ENCODE measurements at places on chromosomes 7 and 10.
A peak's percentile ranks its signal among the peaks of the same experiment; 100 is the strongest.

DNA sequence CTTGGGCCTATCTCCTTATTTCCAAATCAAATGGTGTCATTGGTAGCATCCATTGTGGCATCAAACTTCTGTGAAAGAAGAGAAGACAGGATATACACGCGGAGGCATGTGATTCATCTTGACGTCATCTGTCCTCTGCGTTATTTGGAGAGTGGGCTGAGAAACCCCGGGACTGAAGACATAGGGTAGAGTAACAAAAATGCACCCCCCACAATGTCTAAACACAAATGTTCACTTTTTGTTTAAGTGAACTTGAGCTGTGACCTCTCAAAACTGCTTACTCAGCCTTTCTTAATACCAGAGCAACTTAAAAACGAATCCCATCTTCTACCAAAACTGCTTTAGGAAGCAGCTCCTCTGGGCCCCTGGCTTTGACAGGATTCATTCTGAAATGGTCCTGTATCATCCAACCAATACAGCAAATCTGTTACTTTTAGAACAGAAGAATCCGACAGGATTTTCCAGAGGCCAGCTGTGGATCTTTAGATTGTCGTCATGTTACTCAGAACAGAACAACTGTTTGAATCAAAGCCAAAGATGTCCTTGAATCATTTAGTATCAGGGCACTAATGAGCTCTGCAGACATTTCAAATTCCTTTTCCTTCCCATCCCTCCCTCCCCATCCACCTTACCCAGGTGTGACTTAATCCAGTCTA, 438.1 kb downstream of the SUGCT start:
- DNase-seq: peak; percentile 74

GRCh38 chr10:124132876-124133275, 39.5 kb upstream of the CHST15 start:
- DNase-seq: no peak

GRCh38 chr7:68587599-68587998, 1010.7 kb upstream of the AUTS2 start:
- DNase-seq: no peak

DNA sequence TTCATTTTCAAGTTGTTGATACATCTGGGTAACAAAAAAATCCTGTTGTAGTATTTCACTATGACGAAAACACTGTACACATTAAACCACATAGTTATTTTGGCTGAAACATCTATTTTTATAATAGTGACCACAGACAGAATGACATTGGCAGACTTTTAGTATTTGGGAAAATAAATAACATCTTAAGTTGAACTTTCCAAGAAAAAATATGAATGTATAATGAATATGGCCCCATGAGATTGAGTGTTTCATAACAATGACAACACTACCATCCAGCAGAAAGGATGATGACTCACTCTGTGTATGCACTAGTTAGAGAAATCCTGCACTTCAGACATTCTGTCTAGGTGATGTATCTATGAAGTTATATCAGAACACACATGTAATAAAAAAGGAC, 118.1 kb downstream of the SEMA3D start:
- peak; percentile 83 for DNase-seq

DNA sequence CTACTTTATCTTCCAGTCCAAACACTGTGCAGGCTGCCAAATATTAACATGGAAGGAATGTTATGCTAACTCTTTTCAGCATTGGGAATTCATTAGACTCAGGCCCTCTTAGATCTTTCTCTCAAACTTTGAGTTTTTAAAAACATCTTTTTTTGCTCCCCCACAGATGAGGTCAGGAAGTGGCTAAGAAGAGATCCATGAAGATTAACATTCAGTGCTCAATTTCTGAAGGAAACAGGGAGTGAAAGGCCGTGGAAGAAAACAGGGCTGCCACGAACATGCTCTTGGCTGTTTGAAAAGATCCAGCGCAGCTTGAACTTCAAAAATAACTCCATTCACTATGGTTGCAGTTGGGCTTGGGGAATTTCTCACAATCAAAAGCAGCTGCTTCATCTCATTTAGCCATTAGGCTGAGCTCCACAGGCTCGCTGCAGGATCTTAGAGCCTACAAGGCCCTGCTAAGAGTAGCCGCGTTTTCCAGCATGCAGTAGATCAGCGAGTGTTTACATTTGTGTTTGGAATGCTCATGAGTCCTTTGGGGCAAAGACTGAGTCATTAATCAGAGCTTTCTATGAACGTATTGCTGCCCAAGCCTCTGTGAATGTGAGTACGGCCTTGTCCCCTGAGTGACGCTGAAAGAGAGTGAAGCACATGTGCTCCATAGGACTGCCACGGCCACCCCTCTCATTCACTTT, 41.2 kb upstream of the TNS3 start:
- peak; percentile 94 for DNase-seq

GRCh38 chr10:12394241-12395033, 45.1 kb downstream of the CAMK1D start:
- DNase-seq: peak; percentile 59

- peak; percentile 46 for DNase-seq
Observed at GRCh38 chr7:116561697-116562483, 37.1 kb downstream of the CAV1 start.

DNA sequence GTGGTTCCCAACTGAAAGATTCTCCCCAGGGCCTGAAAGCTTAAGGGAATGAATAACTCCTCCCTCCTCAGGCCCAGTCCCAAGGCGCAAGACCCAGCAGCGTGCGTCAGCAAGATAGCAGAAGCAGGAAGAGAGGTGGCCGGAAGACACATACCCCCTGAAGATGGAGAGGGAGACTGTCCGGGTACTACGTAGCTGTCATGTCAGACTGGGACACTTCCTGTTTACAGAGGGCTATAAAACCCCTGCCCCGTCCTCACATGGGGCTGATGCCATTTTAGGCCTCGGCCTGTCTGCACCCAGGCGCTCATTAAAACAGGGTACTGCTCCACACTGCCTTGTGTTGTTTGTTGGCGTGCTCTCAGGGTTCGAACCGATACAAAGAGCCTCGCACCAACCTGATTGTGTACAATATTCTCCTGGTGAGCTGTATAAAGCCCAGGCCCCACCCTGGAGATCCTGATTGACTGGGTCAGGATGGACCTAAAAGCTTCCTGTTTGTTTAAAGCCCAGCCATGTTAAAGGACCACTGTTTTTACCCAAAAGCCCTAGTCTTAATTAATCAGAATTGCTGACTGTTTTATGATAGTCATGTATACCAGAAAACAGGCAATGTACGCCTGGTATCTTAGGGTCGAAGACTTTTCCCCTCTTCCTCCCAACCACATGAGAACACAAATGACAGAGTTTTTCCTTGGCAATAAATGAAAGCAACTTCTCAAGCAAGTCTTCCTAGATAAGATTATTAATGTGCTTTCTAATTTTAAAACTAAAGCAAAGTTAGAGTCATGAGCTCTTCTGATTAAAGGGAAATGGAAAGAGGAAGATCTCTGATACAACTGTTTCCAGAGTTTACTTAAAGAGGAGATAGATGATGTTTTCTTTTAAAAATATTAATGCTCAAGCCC, 251.5 kb downstream of the DOCK4 start:
- DNase-seq: no peak

DNA sequence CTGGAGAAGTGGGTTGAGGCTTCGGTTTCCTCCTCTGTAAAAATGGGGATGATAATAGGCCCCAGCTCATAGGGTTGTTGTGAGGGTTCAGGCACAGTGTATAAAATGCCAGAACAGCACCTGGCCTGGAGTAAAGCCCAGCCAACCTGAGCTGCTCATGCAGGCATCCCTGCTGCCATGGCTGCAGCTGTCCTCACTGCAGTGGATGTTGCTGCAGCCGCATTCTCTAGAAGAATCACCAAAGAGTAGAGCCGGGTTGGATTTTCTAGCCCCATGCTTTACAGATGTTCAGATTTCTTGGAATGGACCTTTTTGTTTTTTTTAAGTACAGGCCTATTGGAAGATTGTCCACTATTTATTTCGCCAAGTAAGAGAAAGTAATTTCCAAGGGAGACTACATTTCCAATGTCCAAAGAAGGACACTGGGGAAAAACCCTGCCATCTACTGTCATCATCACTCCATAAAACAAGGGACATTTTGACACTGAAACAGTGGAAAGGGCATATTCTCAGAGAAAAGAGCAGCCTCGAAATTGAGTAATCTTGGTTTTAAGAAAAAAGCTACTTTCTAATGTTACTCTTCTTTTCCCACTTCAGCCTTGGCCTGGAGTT, 147.5 kb upstream of the TCF7L2 start:
- no peak for DNase-seq

- DNase-seq: no peak
Observed at GRCh38 chr7:139842401-139843210, 13.5 kb downstream of the TBXAS1 start.

DNA sequence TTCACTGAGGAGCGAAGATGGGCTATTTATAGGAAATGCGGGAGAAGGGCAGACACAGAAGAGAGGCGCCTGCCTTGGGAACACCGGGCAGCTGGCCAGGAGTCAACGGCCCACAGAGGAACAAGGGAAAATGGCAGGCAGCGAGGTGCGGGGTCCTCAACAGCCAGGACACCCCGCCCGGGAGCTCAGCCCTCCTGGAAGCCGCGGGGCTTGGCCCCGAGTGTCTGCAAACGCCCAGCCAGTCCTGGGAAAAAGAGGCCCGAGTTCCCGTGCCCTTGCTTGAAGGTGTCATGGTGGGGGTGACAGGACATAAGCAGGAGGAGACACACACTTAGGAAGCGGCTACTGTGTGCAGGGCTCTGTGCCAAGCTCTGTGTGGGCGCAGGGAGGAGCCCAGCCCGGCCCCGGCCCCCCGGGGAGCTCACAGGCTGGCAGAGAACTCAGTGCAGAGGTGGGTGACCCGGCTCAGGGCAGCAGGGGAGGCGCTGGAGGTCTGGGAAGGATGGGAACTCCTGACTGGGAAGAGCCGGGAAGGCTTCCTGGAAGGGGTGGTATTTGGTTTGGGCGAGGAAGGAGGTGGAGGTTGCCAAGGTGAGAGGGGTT, 79.9 kb downstream of the ELFN1 start:
- no peak for DNase-seq

GRCh38 chr10:126844406-126844805, 60.8 kb upstream of the DOCK1 start:
- DNase-seq: peak; percentile 14

GRCh38 chr10:96359616-96360015, 814 bp upstream of the OPALIN start:
- no peak for DNase-seq

GRCh38 chr7:739455-739982, 12.4 kb upstream of the PRKAR1B start:
- no peak for DNase-seq

GRCh38 chr10:61097026-61097425, 153.0 kb upstream of the RHOBTB1 start:
- peak; percentile 78 for DNase-seq

DNA sequence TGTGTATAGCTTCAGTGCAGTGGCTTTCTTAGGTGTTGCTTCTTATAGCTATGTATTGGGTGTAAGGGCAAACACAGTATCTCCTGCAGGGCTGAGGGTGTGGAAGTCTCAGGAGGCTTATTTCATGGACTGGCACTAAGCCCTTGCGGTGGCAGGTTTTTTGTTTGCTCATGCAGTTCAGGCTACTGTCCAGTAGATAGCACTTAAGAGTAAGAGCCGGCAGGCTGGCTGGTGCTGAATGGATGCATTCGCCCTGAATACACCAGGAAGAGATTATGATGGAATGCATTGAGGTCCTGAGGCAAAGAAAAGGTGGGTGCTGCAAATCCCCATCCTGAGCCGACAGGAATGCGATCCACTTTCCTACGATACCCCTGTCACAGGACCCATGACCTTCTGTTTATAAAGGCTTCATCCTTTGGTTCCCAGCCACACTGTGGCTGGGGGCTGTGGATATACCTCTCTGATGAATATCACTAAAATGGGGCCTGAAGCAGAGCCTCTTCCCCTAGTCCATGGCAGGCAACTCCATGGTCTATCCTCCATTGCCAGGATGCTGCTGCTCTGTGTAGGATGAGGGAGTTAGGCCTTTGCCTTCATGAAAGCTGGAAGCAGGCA, 44.9 kb downstream of the ANXA8 start:
- DNase-seq: peak; percentile 62

DNA sequence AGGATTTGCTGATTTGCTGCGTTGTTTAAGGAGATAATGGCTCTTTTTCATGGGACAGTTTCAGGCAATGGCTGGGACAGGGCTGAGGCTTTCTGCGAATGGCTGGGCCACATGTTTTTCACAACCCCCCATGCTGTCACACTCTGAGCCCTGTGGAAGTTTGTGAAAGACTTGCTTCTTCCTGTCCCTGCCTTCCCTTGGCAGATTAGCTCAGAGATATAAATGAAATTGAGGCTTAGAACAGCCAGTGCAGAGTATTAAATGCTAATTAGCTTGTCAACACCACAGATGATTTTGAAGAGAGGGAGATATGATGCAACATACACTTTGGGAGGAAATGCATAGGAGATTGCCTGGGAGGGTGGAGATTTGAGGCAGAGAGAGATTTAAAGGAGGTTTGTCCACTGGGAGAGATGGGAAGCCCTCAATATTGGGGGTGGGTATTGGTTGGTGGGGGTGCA, 232.0 kb downstream of the SH2D4B start:
- DNase-seq: no peak

DNA sequence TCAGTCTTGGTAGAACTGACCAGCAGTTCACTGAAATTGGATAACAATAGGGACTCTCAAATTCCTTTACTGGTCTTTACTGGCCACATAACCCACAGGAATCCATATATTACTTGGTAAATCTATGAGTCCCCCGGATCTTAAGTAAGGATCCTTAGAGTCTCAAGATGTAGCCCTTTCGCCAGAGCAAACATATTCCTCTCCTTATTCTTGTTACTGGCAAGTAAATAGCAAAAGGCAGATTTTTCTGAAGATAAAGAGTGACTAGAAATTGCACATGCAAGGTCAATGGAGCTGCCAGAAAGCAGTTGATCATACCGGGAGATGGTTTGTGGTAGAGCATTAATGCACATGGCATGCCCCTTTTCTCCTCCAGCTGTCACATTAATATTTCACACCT, 283.0 kb downstream of the HDAC9 start:
- DNase-seq: peak; percentile 99

DNA sequence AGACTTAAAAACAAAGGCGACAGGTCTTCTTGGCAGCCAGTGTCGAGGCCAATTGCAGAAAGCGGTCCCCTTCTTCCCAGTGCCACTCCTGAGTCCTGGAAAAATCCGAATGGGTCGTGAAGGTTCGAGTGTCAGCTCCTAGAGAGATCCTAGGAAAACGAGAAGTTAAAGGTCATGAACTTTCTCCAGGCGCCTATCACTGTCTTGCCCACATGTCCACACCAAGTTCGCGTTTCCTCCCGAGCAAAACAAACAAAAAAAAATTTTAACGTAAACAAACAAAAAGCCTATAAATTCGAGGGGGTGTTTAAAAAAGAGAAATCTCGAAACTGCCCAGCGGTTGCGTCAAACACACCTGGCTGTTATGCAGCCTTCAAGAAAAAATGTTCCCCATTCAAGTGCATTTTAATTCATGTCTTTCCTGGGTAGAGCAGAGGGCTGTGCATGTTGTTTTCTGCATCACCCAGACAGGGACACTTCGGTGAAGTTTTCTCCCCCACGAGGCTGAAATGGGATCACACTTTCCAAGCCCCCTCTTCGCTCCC, 1.5 kb downstream of the ARHGAP21 start:
- no peak for DNase-seq

All from astrocyte (in vitro differentiated cells and primary cell).